Liver (tissue), 10 donors: ENCODE measurements at places on chromosomes 7 and 10. TPM values are rescaled to one million over a fixed set of nuclear protein-coding genes. Genes with fewer than 3 reads are reported as not detected.
A peak's percentile ranks its signal among the peaks of the same experiment; 100 is the strongest.

DNA sequence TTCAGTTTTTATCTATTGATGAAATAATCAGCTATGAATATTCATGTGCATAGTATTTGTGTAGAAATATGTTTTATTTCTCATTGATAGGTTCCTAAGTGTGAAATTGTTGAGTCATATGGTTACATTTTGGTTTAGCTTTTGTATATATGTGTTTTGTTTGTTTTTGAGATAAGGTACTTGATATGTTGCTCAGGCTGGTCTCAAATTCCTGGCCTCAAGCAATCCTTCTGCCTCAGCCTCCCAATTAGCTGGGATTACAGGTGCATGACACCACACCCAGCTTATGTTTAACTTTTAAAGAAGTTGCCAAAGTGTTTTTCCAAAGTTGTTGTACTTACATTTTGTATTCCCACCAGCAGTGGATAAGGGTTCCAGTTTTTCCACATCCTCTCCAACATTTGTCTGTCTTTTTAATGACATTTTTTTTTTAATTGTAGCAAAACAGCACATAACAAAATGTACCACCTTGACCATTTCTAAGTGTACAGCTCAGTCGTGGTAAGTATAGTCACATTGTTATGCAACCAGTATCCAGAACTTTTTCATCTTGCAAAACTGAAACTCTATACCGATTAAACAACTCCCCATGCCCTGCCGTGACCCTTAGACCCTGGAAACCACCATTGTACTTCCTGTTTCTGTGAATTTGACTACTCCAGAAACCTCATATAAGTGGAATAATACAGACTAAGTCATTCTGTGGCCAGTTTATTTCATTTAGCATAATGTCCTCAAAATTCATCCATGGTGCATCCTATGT is 12.6 kb upstream of the UBE2D1 start:
- DNase-seq = no peak
- no peaks in the 10 kb centered on the region for H3K36me3 ChIP-seq
- H3K4me3 ChIP-seq = no peak overlapping the region

- no peaks in the 10 kb centered on the region for H3K4me1 ChIP-seq
- H3K36me3 ChIP-seq = no peaks in the 10 kb centered on the region
- no peak overlapping the region for H3K27ac ChIP-seq
- no peak overlapping the region for H3K4me3 ChIP-seq
- DNase-seq = no peak
These were observed 203.9 kb downstream of the NXPH1 start for GRCh38 chr7:8637322-8637721.

DNA sequence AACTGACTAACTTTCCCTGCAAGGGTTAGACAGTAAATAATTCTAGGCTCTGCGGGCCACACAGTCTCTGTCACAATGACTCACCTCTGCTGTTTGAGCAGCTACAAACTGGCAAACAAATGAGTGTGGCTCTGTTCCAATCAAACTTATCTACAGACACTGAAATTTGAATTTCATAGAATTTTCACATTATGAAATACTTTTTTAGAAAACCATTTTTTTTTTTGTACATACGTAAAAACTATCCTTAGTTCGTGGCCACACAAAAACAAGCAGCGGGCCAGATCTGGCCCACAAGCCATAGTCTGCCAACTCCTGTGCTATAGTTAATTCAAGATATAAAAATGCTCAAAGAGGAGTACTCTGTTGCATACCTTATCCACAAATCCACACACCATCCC is 32.6 kb downstream of the PIP4K2A start:
- no peaks in the 10 kb centered on the region for H3K27me3 ChIP-seq
- peak overlapping the region; percentile 52 for H3K27ac ChIP-seq
- DNase-seq = no peak
- no peaks in the 10 kb centered on the region for H3K36me3 ChIP-seq
- no peak overlapping the region for H3K4me3 ChIP-seq
- H3K4me1 ChIP-seq = peaks cover 4% of the 10 kb centered on the region

- no peak overlapping the region for H3K4me3 ChIP-seq
- DNase-seq = no peak
- peaks cover 2% of the 10 kb centered on the region for H3K4me1 ChIP-seq
- H3K27ac ChIP-seq = no peak overlapping the region
- H3K27me3 ChIP-seq = no peaks in the 10 kb centered on the region
These were observed 12.5 kb upstream of the INTS1 start for GRCh38 chr7:1516586-1517251.

RAMP3 gene
- polyA plus RNA-seq = 17.0 TPM

CDNF gene
- 3.1 TPM for polyA plus RNA-seq

CCDC126 gene
- polyA plus RNA-seq = 9.3 TPM
